DMS53 (cell line): ENCODE measurements at places on chromosomes 7 and 10.
A peak's percentile ranks its signal among the peaks of the same experiment; 100 is the strongest.

- DNase-seq: peak; percentile 69
Measured at GRCh38 chr7:142357953-142358520, 100.2 kb upstream of the PRSS58 start.

DNA sequence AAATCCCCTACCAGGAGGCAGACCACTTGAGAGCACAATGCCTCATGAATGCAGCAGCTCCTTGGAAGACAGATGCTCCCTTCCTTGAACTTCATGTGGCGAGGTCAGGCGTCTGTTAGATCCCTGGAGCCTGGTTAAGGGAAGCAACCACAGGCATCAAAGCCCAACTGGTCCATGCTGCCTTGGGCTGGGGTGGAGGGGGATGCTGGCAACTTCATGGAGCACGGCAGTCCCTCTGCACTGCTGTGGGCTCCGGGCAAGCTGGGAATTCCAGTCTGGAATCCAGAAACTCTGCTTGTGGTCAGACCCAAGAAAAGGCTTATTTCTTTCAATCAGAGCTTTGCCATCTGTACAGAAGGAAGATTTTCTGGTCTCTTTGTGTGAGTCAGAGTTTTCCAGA lies 130.4 kb downstream of the PFKFB3 start:
- DNase-seq: no peak

GRCh38 chr10:35421553-35422178 lies 85.4 kb downstream of the CCNY start:
- DNase-seq: no peak

- DNase-seq: no peak
Measured at GRCh38 chr10:110221721-110222261, 14.4 kb downstream of the MXI1 start.

DNA sequence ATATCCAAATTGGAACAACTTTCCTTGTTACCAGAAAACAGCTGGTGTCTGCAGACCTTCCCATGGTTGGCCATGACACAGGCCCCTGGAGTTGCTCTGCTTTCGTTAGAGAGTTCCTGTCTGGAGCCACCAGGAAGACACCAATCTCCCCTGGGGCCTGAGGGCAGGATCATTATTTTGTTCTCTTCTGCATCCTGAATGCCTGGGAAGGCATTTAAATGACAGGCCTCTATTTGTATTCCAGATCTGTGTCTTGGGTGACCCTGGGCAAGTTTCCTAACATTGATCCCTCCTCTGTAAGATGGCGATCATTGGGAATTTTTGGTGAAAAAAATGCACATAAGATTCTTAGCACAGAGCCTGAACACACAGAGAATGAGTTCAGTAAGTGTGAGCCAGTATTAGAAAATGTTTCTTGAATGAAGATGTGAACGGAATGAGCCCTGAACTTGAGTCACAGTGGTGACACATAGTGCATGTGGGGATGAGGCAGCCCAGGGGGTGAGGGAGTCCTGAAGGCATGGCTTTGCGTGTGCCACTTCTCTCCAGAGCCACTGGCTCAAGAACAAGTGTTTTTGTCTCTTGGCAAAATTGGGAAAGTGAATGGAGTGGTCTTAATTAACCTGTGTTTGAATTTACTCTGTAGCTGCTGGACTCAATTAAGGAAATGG lies 28.4 kb downstream of the BMPER start:
- no peak for DNase-seq

DNA sequence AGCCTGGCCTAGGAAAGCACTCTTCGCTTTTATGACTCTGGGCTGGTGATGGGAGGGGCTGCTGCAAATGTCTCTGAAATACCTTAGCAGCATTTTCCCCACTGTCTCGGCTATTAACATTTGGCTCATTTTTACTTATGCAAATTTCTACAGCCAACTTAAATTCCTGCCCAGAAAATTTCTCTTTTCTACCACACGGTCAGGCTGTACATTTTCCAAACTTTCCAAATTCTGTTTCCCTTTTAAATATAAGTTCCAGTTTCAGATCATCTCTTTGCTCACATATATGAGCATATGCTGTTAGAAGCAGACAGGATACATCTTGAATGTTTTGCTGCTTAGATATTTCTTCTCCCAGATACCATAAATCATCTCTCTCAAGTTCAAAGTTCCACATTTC lies 332.3 kb downstream of the ADK start:
- DNase-seq: no peak

DNA sequence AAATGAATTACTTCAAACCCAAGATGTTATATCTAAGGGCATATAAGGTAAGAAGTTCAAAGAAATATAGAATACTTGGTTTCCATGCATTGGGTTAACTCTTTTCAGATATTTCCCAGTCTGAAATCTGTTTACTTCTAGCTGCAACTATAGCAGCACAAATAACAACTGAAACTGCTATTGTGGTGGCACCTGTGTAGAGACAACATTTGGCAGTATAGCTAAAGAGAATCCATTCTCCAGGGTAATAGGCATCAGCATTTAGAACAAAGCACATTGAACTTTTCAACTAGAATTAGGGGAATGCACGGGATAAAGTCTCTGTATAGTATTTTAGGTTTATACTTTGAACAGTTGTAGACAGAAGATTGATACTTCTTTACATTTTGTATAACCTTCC lies 19.7 kb upstream of the CALCR start:
- DNase-seq: peak; percentile 13

DNA sequence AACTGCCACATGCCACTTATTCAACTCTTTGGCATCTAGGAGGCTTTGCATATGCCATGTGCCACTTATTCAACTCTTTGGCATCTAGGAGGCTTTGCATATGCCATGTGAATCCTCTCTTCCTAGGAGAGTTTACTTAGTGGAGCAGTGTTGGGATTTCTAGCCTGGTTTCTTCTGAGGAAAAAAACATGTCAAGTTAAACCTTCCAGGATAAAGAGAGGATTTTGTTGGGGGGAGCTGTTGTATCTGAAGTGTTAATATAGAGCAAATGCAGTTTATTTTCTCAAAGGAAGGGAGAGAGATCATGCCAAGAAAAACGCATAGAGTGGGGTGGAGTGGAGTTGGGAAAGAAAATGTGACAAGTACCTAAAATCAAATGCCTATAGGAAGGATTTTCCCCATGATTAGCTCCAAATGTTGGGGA lies 91.5 kb downstream of the MCU start:
- no peak for DNase-seq

GRCh38 chr7:12855036-12855435 lies 167.6 kb downstream of the ARL4A start:
- DNase-seq: no peak

DNA sequence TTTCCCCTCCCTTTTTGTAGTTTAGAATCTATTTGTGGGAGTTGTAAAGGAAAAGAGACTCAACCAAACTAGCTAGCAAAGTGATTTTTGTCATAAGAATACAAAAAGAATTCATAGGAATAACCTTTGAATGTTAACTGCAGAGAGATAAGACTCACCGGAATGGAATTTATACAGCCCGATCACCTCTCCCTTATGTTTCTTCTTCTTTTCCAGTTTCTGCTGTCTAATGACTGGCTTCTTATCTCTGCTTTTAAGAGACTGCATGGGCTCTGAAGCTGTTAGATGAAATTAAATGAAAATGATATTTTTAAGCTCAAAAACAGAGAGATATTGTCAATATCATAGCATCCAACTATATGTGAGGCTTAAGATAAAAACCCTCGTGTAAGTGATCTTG lies 1095.9 kb downstream of the REEP3 start:
- DNase-seq: no peak

- DNase-seq: no peak
Measured at GRCh38 chr7:120731271-120731670, 126.7 kb downstream of the TSPAN12 start.

GRCh38 chr10:84166620-84167288 lies 6.8 kb upstream of the GPR15LG start:
- no peak for DNase-seq

DNA sequence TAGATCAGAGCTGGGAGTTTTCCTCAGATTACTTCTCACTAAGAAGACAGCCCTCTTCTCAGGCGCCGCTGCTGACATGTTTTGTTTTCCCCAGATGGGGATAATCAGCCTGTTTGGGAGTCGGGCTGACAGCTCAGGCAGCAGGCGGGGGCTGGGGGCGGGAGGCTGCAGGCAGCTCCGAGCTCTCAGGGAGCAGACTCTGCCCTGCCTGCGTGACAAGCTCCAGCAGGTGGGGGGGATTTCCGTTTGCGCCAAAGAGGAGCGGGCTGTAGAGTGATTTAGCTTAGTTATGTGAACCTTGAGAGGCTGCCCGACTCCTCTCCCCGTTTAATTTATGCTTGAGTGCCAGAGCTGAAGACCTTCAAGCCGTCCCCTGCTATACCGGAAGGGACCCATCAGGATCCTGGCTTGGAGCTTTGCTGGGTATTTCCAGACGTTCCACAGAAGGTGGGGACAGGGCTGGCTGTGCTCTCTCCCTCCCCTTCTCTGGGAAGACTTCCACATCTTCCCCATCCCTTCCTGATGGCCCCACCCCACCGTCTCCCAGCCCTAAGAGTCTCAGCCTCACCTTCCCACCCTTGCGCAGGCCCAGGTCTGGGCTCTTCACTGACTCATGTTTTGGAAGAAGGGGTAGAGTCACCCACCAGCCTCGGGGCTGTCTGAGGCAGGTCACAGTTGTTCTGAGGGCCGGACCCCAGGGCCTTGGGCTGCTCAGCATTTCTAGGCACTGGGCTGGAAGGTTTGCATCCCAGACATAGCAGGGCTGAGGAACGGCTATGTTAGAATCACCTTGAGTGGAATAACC lies 24.7 kb upstream of the ADCYAP1R1 start:
- peak; percentile 33 for DNase-seq

DNA sequence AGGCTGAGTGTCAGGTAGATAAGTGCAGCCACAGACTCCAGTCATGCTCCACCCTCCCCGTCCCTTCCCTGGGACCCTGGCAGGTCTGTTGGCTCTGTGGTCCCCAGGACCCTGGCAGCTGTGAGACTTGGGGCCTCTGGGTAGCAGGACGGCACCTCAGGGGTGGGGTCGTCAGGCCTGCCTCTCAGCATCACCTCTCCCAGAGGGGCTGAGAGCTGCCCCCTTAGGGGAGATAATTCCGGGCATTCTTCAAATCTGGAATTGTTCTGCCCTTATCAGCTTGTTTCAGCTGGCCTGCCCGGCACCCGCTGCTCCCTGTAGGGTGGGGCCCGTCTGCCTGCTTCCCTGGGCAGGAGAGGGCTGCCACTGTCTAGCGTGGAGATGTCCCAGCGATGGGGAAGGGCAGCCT lies 23.3 kb downstream of the PODXL start:
- no peak for DNase-seq

- no peak for DNase-seq
Measured at GRCh38 chr10:9147475-9147874, 1093.0 kb downstream of the GATA3 start.

DNA sequence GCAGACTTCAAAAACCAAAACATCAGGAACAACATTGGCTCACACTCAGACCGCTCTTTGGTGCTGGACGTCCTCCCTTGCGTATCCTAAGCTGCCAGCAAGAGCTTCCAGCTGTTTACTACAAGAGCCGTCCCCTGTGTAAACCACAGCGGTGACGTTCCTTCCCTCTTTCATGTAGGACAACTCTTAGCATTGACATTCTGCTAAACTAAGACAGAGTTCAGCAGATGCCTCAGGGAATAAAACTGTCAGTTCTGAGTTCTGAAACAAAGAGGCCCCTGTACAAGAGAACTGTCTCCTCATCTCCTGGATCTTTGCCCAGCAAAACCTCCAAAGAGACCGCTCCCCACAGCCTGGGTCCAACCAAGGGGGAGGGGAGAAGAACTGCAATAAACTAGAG lies 57.8 kb upstream of the OPALIN start:
- DNase-seq: no peak

DNA sequence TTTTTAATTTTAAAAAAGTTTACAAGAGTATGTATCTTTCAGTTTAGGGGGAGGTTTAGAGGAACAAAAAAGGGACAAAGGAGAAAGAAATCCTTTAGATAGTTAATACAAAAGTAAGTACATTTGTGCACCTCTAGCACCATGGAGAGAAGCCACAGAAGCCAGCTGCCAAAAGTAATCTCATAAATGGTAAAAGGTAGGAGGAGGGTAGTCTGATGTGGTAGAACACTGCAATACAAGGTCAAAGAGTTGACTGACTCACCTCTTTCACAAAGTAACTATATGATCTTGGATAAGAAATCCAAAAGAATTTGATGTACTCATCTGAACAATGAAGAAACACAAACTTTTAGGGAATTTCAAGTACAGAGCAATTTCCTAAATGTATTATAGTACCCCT lies 68.1 kb downstream of the CNOT4 start:
- DNase-seq: no peak

GRCh38 chr7:116524221-116524608 lies 621 bp upstream of the CAV1 start:
- DNase-seq: no peak

- no peak for DNase-seq
Measured at GRCh38 chr7:1529383-1530116, 952 bp upstream of the MAFK start.

GRCh38 chr7:115827305-115828045 lies 203.1 kb downstream of the TFEC start:
- DNase-seq: no peak

DNA sequence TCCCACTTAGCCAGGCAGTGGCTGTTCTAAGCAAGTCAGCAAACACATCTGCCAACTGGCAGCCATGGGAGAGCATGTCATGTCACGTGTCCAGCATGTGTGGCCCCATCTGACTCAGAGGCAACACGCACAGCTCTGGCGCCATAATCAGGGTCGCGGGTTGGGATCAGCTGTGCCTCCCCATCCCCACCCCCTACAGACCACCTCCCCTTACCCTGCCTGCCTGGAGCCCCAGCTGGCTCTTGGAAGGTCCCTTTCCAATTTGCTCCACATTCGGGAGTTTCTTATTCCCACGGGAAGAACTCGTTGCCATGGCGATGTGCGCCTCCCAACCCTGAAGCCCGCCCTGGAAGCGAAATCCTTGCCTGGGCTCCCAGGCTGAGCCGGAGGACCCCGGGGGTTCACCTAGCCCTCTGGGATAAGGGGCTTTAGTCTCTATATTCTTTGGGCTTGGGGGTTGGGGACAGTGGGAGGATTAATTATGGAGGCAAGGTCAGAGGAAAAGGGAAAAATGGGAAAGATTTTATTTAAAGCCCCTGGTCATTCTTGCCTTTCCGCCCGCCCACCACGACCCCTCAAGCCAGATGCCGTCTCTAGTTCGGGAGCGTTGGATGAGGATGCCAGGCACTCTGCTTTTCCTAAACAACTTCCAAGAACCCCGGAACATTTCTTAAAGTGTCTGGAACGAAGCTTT lies 283.7 kb downstream of the ZEB1 start:
- peak; percentile 67 for DNase-seq

DNA sequence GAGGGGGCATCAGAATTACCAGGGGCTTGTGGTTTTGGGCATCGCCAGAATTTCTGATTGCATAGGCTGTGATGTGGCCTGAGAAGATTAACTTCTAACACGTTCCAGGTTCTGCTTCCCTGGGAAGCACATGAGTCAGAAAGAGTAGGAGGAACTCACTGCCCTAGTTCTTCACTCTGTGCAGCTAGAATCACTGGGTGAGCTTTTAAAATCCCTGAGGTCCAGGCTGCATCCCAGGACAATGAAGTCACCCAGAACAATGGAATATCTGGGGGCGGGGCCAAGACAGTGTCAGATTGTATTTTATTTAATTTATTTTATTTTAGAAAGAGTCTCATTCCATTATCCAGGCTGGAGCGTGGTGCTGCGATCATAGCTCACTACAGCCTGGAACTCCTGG lies 636.5 kb downstream of the CALN1 start:
- DNase-seq: no peak
